ENCODE measurements at places on chromosomes 1 and 21. TPM values are rescaled to one million over a fixed set of nuclear protein-coding genes. Genes with fewer than 3 reads are reported as not detected.
A peak's percentile ranks its signal among the peaks of the same experiment; 100 is the strongest.

CDKN2C gene
- 18.9 TPM for total RNA-seq

C1orf87 gene
- 1.8 TPM for total RNA-seq

- no peak for DNase-seq
These were observed 95.5 kb downstream of the TIAM1 start for GRCh38 chr21:31248598-31248997.

RSPH1 gene
- 14.3 TPM for total RNA-seq

DNA sequence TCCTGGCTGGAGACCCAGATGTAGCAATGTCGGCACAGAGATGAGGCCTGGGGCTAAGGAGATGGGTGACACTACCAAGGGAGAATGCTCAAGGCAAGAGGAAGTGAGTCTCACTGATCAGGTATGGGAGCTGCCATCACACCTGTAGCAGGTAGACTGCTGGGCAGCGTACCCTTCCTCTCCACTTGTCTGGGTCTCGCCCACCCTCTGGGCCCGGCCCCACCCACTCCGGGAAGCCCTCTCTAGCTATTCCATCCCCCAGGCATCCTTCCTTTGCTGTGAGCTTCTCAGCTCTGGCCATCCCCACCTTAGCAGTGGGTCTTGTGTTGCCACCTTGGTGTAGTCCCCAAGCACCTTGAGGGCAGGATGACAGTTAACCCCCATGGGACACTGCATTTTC lies 87.7 kb upstream of the EDN2 start:
- no peak for DNase-seq

DNA sequence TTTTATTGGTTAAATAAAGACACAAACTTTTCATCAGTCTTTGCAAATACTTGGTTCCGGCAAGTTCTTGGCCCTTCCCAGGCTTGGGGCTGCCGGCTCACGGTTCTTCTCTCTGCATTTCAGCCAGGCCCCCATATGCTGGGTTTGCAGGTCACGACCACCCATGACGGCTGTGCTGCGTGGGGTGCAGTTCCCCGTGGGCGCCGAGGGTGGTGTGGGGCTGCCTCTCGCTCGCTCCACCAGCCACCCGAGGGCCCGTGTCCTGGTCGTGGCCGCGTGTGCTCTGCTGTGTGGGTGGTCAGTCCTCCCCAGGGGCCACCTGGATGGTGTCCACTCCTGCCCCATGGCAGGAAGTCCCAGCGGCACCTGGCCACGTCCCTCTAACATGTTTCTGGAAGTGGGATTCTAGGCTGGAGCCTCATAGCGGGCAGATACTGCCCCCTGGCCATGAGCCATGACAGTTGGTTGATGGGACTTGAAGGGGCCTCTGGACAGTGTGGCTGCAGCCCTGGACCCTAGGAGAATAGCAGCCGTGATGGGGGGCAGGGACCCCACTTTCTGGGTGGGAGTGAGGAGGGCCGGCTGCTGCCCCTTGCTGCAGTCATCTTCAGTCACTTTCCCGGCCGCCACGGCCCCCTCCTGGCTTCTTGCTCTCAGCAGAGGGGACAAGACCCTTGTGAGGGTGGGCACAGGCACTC lies 46.3 kb downstream of the SKI start:
- DNase-seq: no peak

CFAP74 gene
- 4.1 TPM for total RNA-seq

- no peak for DNase-seq
These were observed 10.2 kb upstream of the UBL4B start for GRCh38 chr1:110102081-110102480.

CHIA gene
- not detected for total RNA-seq

GRCh38 chr1:192735298-192735915 lies 73.4 kb upstream of the RGS2 start:
- no peak for DNase-seq

- no peak for DNase-seq
These were observed 5.8 kb upstream of the MMEL1 start for GRCh38 chr1:2638466-2639115.

FCRL5 gene
- total RNA-seq: not detected

DNA sequence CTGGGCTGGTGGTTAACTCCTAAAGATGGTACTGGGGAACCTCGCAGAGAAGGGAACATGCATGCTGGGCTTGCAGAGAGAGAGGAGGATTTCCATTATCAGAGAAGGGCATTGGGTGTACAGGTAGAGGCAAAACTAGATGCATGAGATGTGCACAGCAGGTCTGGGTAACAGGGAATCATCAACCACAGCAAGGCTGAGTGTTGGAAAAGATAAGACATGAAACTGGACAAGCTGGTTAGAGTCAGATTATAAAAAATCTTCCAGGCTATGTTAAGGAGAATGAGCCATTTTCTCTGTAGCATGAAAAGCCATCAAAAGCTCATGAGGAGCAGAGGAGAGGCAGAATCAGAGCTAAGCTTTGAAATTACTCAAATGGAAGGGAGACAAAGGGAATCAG lies 147.8 kb downstream of the VAV3 start:
- no peak for DNase-seq

DNA sequence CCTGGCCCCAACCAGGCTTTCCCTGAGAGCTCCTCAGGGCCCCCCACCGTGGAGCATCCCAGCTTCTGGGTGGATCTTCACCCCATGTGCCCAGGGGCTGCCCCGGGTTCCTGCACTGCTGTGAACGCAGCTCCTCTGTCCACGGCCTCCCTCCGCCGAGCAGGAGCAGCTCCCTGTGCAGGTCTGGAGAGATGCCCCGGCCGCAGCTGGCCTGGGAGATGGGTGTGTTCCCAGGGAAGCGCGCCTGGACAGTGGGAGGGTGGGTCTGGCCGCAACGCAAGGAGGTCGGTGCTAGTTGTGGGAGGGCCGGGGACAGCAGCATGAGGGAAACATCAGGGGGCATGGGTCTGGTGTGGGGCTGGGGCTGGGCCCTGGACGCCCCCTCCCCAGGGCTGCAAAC lies 71.3 kb downstream of the MORN1 start:
- no peak for DNase-seq

- DNase-seq: no peak
These were observed 53.3 kb upstream of the TINAGL1 start for GRCh38 chr1:31523012-31523411.

- no peak for DNase-seq
These were observed 92.1 kb downstream of the UBE2U start for GRCh38 chr1:64295561-64295960.

DNA sequence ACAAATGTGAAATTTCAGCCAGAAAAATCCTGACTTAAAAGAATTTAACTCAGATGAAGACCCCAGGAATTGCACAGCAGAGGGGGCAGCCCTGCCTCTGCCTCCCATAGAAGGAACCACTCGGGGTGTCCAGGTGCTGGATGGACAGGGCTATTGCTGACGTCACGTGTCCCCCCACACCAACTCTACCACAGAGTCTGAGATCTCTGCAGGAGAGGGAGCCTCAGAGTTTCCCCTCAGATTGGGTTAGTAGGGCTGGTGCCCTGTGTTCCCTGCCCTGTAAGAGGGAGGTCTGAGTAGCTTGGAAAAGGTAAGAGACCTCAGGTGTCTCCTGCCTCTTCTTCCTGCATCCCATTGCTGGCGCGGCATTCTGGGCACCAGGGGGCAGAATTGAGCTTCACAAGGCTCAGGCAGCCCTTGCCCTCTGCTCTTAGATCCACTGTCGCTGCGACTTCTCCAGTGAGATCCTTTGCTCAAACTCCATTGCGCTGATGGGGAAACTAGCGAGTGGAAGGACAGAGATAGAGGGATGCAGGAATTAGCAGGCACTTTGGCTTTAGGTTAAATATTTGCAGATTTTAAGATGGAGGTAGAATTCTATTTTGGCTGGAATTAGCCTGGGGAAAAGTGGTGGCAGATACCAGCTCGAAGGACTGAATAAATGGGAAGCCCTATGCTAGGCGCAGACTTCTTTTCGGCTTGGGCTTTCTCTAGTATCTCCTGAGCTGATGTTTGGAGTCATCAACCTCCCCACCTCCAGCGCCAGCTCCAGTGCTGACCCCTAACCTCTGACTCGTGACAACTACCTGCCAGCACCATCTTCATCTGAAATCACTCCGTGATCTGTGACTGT lies 42.8 kb upstream of the DMBX1 start:
- peak; percentile 67 for DNase-seq

GRCh38 chr1:19437891-19438294 lies 47.4 kb downstream of the CAPZB start:
- no peak for DNase-seq

ARV1 gene
- total RNA-seq: 28.7 TPM

DNA sequence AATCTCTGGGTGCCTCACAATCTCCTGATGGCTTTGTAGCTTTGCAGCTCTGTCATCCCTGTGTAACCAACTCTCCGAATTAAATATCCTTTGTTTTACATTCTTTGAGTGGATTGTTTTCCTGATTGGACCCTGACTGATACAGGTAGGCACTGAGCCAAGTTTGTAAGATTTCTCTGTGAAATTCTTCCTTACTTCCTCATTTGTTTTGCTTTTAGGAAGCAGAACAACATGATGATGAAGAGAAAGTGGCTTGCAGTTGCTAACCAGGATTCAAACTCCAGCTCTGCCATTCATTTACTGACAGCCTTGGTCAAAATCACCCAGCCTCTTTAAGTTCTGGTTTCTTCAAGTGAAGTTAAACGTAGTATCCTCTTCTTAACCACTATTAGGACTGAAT lies 452.3 kb downstream of the OMA1 start:
- no peak for DNase-seq

SAMSN1 gene
- 22.4 TPM for total RNA-seq

GRCh38 chr1:79549201-79549600 lies 542.7 kb upstream of the ADGRL4 start:
- DNase-seq: no peak

DNA sequence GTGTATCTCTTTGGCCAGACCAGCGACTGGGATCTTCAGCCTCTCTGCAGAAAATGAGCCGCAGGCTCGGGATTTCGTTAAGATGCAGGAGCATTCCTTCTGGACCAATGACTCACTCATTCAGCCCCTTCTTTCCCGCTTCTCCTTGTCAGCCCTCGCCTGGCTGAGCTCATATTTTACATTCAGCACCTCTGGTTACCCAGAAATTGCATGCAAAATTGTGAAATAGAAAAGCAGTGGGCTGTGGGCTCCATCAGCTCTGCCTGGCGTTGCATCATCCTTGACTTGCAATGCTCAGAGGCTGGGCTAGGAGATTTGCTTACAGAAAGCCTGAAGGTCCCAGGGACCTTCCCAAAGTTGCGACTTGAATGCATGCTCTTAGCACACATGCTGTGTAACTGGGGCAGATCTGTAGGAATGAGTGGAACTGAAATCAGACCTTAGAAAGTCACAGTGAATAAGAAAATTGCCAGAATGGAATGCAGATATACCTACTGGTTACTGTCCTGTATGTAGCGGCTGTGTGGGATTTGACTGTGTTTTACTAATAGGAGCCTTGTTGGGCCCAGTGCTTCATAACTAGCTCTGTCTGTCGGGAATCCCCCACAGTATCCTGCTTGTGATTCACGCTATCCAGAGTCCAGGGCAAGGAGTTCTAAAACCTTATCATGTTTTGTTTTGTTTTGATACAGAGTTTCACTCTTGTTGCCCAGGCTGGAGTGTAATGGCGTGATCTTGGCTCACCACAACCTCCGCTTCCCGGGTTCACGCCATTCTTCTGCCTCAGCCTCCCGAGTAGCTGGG lies 444.8 kb downstream of the KIF26B start:
- no peak for DNase-seq

MYBPHL gene
- total RNA-seq: 0.11 TPM

CSF3R gene
- 6.8 TPM for total RNA-seq

DNA sequence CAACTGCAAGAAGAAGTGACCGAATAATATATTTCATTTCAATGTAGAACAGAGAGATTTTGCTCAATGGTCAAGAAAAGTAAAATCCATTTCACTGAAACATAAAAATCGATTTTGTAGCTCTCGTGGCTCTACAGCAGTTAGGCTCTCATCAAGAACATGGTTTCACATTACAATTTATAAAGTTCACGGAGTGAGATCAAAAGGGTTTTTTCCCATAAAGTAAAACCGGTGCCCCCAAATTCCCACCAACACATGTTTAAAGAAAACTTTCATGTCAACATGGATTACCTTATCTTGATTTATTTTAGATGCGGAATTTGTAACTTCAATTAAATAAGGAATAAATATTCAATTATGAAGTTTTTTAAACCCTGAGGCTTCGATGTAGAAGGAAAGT lies 16.3 kb upstream of the VAV3 start:
- no peak for DNase-seq

All from spinal cord (tissue), 10 donors.